ENCODE measurements at places on chromosomes 3 and 15.
A peak's percentile ranks its signal among the peaks of the same experiment; 100 is the strongest.

DNA sequence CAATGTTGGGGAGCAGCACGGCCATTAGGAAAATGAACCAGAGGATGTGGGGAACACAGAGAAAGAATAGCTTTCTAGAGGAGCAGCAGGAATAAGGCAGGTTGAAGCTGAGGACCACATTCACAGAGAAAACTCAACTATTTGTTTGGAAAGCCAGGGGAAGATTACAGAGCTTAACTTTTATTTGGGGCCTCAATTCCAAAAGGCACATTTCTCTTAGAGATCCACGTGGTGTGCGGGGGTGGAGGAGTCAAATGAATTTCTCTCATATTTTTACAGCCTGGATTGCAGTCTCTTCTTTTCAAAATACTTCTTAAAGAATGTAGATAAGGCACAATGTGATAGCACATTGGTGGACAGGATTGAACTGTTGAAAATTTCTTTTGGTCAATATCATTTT lies 253.7 kb downstream of the ROBO1 start:
- no peaks in the 10 kb centered on the region for H3K36me3 ChIP-seq
- no peak overlapping the region for H3K27ac ChIP-seq
- no peaks in the 10 kb centered on the region for H3K4me1 ChIP-seq
- no peak for DNase-seq
- H3K27me3 ChIP-seq, result no peaks in the 10 kb centered on the region

DNA sequence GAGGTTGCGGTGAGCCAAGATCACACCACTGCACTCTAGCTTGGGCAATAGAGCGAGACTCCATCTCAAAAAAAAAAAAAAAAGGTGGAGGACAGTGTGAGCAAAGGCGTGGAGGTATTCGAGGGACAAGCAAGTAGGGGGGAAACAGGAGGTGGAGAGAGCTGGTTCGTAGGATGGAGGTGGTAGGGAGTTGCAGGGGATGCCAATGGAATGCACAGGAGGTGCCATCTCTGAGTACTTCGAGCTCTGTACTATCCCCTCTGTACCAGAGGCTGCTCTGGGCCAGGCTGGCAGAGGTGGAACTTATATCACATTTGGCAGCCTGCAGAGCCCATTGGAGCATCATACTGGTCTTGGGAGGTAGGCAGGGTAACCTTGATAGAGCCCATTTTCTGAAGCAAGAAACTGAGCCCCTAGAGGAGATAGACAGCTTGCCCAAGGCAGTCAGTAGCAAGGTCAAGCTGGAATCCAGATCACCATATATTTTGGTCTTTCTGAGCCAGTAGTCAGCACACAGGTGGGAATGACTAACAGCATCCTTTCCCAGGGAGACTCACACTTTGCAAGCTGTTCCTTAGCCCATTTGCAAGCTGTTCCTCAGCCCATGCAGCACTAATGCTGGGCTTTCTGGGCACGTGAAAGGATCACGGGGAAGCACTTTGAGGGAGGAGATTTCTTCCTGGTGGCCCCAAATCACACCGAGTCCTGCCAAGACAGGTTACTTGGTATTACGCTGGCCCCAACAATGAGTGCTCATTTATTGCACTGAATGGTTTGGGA lies 9.2 kb upstream of the CCDC33 start:
- no peak overlapping the region for H3K4me3 ChIP-seq
- no peak overlapping the region for H3K27ac ChIP-seq
- H3K36me3 ChIP-seq, result no peaks in the 10 kb centered on the region
- no peaks in the 10 kb centered on the region for H3K4me1 ChIP-seq
- DNase-seq, result no peak

- no peaks in the 10 kb centered on the region for H3K27me3 ChIP-seq
- H3K4me3 ChIP-seq, result no peak overlapping the region
- H3K27ac ChIP-seq, result no peak overlapping the region
- H3K4me1 ChIP-seq, result peaks cover 17% of the 10 kb centered on the region
Observed at GRCh38 chr15:78023081-78023665, 54.3 kb downstream of the TBC1D2B start.

DNA sequence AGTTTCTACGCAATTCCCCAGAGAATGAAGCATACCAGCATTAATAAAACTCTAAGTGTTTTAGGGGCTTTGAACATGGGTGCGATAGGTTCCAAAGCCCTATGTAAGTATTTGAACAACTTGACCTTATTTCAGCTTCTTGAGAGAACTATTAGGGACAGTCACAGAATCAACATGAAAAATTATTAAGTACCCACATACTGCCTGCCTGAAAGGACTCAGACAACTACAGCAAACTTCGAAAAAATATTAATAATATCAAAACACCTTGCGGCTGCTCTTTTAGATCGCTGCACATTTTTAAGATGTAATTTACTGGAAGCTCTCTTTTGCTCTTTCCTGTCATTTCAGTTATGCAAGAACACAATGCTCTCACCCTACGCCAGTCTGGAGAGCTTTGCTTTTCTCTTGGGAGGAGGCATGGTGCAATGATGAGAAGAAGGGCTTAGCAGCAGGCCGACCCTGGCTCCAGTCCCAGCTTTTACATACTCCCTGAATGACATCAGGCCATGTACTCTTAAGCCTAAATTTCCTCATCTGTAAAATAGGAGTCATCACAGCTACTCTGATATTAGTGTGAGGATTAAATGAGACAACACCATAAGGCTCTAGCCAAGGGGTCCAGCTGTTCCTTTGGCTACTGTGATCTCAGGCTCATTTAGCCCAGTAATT lies 640.7 kb downstream of the FHIT start:
- no peak overlapping the region for H3K27ac ChIP-seq
- no peak for DNase-seq
- no peaks in the 10 kb centered on the region for H3K27me3 ChIP-seq
- no peak overlapping the region for H3K4me3 ChIP-seq
- H3K4me1 ChIP-seq, result no peaks in the 10 kb centered on the region
- H3K36me3 ChIP-seq, result no peaks in the 10 kb centered on the region

- no peak overlapping the region for H3K4me3 ChIP-seq
- peak overlapping the region; percentile 52 for H3K27ac ChIP-seq
- H3K4me1 ChIP-seq, result no peaks in the 10 kb centered on the region
- H3K36me3 ChIP-seq, result no peaks in the 10 kb centered on the region
- H3K27me3 ChIP-seq, result no peaks in the 10 kb centered on the region
Observed at GRCh38 chr3:58350627-58351013, 17.9 kb downstream of the PXK start.

- H3K36me3 ChIP-seq, result no peaks in the 10 kb centered on the region
- DNase-seq, result peak; percentile 8
- H3K4me1 ChIP-seq, result no peaks in the 10 kb centered on the region
- H3K27ac ChIP-seq, result no peak overlapping the region
- H3K27me3 ChIP-seq, result no peaks in the 10 kb centered on the region
- H3K4me3 ChIP-seq, result no peak overlapping the region
Observed at GRCh38 chr15:64720188-64720587, 55.2 kb downstream of the RBPMS2 start.

DNA sequence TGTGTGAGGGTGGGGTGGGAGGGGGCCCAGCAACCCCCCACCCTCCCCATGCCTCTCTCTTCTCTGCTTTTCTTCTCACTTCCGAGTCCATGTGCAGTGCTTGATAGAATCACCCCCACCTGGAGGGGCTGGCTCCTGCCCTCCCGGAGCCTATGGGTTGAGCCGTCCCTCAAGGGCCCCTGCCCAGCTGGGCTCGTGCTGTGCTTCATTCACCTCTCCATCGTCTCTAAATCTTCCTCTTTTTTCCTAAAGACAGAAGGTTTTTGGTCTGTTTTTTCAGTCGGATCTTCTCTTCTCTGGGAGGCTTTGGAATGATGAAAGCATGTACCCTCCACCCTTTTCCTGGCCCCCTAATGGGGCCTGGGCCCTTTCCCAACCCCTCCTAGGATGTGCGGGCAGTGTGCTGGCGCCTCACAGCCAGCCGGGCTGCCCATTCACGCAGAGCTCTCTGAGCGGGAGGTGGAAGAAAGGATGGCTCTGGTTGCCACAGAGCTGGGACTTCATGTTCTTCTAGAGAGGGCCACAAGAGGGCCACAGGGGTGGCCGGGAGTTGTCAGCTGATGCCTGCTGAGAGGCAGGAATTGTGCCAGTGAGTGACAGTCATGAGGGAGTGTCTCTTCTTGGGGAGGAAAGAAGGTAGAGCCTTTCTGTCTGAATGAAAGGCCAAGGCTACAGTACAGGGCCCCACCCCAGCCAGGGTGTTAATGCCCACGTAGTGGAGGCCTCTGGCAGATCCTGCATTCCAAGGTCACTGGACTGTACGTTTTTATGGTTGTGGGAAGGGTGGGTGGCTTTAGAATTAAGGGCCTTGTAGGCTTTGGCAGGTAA lies 8.1 kb downstream of the FAM131A start:
- H3K4me3 ChIP-seq, result no peak overlapping the region
- H3K36me3 ChIP-seq, result peaks cover 2% of the 10 kb centered on the region
- peak; percentile 82 for DNase-seq
- no peaks in the 10 kb centered on the region for H3K27me3 ChIP-seq

DNA sequence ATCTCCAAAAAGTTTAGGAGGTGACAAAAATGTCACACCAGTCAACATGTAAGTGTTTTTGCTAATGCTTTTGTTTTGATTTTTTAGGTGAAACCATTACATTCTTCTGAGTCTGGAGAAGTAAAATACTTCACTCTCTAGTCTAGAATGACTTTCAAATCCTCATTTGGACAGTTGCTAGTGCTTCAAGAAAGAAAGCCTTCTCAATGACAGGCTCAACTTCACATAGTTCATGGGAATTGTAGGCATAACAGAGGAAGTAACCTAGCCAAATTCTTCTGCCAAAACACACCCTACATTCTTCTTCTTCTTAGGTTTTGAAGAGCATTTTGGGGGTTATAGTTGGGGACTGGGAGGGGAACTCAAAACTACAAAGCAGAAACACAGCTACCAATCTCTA lies 29.4 kb upstream of the HEG1 start:
- no peak overlapping the region for H3K27ac ChIP-seq
- no peaks in the 10 kb centered on the region for H3K27me3 ChIP-seq
- H3K4me3 ChIP-seq, result no peak overlapping the region

DNA sequence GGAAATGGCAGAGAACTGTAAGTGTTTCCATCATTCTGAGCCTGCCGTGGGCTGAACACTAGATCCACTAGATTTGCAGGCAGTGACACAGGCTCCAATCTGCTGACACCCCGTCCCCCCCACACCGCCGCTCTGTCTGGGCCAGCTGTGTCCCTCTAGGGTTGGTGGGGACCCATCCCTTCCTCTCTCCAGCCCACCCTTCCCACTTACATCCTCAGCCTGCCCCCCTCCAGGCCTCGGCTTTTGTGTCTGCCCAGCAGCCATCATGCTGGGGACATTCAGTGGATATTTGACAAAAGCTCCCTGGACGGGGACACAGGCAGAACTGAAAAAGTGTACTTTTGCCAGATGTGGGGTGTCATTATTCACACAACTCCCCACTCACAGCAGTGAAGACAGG lies 10.7 kb upstream of the LRRK1 start:
- no peak overlapping the region for H3K4me3 ChIP-seq
- H3K27me3 ChIP-seq, result no peaks in the 10 kb centered on the region
- no peaks in the 10 kb centered on the region for H3K36me3 ChIP-seq
- no peaks in the 10 kb centered on the region for H3K4me1 ChIP-seq
- no peak overlapping the region for H3K27ac ChIP-seq
- DNase-seq, result peak; percentile 43

- no peak overlapping the region for H3K4me3 ChIP-seq
- H3K4me1 ChIP-seq, result no peaks in the 10 kb centered on the region
- H3K27ac ChIP-seq, result no peak overlapping the region
- no peaks in the 10 kb centered on the region for H3K27me3 ChIP-seq
- no peaks in the 10 kb centered on the region for H3K36me3 ChIP-seq
- DNase-seq, result no peak
Observed at GRCh38 chr15:41341519-41341918, 8.8 kb downstream of the NUSAP1 start.

DNA sequence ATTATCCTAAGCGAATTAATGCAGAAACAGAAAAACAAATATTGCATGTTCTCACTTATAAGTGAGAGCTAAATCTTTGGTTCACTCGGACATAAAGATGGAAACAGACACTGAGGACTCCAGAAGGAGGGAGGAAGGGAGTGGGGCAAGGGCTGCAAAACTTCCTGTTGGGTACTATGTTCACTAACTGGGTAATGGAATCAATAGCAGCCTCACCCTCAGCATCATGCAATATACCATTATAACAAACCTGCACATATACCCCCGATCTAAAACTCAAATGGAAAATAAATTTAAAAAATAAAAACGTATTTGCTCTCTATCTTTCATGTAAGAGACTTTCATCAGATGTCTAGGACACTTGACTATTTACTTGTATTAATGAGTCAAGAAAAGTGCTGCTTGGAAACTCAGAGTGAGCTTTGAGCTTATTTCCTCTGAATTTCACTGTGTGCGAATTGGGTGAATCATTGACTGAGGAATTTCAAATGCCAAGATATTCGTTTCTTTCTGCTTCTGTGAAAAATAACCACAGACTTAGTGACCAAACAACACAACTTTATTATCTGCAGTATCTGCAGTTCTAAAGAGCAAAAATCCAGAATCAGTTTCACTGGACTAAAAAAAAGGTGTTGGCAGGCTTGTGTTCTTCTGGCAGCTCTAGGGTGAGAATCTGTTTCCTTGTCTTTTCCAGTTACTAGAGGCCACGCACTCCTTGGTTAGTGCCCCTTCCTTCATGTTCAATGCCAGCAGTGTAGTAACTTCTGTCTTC lies 18.4 kb downstream of the TM4SF18 start:
- DNase-seq, result no peak
- no peaks in the 10 kb centered on the region for H3K36me3 ChIP-seq
- H3K4me3 ChIP-seq, result no peak overlapping the region

DNA sequence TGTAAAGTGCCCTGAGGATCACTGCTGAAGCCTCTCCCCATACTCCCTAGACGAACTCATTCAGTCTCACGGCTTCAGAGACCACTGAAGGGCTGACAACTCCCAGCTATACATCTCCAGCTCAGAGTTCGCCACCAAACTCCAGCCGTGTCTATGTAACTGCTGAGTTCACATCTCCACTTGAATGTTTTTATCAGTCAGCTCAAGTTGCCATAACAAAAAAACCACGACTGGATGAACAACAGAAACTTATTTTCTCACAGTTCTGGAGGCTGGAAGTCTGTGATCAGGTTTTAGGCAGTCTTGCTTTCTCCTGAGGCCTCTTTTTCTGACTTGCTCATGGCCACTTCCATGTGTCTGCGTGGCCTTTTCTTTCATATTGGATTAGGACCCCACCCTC lies 223.0 kb upstream of the LRRFIP2 start:
- no peak overlapping the region for H3K4me3 ChIP-seq
- no peaks in the 10 kb centered on the region for H3K36me3 ChIP-seq
- no peaks in the 10 kb centered on the region for H3K27me3 ChIP-seq
- DNase-seq, result no peak

All from kidney (tissue), 22 donors.